ENCODE measurements at places on chromosomes 4 and X.

- DNase-seq: no peak
Observed at GRCh38 chr4:158704274-158704673, 18.9 kb downstream of the PPID start.

- no peak for DNase-seq
Observed at GRCh38 chr4:182827954-182828353, 89.2 kb downstream of the DCTD start.

DNA sequence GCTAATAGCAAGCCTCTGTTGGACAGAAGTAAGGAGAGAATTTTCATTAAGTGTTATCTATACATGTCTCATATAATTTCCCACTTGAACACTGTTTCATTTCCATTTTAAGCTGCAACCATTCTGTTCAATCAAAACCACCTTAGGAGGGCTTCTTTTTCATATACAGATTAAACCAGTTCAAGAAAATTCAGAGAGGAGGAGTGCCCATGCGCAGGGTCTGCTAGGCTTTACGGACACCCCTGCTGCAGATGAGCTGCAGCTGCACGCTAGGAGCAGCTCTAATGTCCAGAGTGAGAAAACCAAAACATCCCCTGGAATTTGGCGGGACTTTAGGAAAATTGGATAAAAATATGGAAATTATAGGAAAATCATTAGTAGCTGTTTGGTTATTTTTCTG, 541.0 kb downstream of the SPRY1 start:
- no peak for DNase-seq

DNA sequence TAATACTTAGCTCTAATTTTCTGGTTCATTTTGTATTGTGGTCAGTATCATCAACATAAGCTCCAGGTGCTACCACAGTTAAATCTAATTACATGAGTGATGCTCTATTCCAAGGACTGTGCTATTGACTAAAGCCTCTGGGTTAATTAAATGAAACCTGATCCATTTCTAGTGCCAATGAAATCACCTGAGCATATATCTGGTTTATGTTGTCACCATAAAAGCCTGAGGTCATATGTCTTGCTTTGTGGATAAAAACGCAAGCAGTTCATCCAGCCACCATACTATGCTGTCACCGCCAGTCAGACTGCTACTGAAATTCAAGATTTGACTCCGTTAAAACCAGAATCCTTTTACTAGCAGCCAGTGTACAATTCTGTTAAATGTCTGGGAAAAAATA, 64.2 kb upstream of the ZNF518B start:
- DNase-seq: no peak

DNA sequence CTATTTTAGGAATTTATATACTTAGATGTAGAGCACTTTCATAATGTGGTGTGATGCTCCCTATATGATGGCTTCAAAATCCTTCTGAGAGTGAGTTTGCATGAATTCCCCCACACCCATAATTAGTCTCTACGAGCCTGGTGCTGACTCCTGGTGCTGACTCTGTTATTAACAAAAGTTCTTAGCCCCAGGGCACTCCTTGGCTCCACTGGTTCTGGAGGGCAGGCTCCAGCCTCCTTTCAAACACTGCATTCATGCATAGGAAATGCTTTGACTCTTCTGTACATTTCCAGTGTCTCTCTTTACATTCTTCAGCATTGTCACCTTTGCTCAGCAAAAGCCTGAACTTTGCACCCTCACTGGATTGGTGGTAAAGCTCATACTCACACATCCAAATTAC, 64.0 kb downstream of the LNX1 start:
- DNase-seq: no peak

DNA sequence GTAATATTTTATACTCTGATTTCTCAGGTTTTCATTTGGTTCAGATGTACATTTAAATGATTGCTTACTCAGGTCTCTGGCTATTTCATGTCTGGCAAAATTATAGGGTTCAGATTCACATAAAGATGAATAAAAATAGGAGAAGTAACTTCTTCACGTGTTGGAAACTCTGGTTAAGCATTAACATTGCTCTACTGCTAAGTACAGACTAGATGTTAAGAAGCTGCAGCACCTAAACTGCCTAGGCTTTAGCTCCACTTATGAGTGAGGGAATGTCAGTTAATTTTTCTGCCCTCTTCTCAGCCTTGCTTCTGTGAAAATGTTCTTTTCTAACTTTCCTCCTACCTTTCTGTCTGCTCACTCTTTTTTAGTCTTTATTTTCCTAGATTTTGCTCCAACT, 361.2 kb downstream of the ARAP2 start:
- DNase-seq: no peak

DNA sequence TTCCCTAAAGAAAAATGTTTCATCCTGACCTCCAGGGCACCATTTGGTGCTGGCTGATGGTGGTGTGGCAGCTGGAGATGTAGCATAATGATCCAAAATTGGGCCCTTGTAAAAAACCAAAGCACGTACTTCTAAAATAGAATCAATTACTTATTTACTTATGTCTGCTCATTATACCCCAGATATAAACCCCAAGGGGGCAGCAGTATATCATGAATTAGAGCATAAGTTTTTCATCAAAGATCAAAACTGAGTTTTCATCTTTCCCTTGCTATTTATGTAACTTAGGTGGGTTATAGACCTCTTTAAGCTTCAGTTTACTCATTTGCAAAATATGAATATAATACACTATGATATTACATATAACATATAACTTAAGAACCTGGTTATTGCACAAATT, 241.1 kb downstream of the TACR3 start:
- DNase-seq: no peak

DNA sequence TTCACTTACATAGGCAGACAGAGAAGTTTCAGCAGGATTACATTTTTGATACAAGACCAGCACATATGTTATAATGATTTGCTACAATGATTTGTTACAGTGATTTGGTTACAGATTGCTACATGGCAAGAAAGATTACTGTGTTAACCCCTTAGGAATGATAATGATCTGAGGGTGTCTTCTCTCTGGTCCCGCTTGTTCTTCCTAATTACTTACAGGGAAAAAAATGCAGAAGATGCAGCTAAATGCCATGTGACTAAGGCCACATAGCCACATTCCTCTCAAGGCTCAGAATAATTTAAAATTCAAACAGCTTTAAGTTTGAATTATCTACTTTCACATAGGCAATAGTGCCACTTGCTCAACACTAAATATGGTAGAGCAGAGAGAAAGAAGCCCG, 9.7 kb upstream of the LAP3 start:
- DNase-seq: no peak

DNA sequence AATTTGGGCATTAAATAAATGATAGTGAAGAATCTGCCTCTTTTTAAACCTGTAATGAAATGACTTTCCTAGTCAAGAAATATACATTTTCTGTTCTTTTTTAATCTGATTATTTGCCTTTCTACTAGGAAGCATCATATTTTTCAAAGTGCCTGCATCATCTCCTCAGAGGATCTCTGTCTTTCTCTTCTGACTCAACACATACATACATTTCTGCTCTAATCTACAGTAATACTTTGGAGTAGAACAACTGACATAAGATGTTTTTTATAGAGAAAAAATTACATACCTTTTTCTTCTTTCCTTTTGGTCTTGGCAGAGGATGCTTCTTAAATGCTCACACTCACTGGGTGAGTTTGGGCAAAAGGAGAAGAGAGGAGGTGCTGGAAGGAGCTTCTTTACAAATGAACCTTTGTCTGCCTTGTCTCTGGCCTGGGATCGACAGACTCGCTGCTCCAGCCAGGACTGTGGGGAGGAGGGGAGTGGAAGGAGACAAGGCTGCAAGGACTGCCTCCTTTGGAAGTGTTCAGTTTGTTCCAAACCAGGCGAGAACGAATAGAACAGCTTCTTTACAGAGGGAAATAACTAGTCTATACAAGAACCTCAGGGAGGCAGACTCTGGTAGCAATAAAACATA, at the start of gene SCRG1:
Gene SCRG1, minus strand, starts transcription at position 338 of the 637 bp plus-strand sequence. CDS start 7,702 bp downstream, outside the sequence.
- DNase-seq: peak; percentile 62

- DNase-seq: no peak
Observed at GRCh38 chrX:26918631-26919030, 544.5 kb downstream of the PPP4R3C start.

DNA sequence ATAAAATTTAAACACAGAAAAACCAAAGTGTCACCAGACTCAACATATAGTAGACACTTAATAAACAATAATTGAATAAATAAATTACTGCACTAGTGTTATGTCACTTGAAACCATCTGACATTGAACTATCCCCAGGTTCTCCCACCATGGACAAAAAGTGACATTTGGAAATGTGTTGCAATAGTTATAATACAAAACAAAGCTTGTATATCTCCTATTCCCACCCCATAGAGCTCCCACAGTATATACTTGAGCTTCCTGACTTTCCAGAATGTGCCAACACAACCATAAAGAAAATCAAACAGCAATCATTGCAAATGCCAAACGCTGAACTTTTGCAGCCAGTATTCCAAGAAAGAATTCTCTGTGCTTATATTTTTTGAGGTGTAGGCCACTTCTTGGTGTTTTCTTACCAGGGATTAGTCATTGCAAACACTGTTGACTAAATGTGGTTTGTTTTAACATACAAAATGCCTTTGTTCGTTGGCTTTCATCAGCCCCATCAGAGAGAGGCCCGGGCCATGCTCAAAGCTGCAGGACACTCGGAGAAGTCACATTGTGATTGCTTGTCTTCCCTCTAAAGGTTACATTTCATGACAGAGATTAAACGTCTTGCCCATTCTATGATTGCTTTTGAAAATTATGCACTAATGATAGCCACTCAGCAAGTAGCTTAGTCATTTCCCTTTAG, 33.8 kb downstream of the PPARGC1A start:
- no peak for DNase-seq

- no peak for DNase-seq
Observed at GRCh38 chr4:4730249-4730648, 129.2 kb upstream of the MSX1 start.

DNA sequence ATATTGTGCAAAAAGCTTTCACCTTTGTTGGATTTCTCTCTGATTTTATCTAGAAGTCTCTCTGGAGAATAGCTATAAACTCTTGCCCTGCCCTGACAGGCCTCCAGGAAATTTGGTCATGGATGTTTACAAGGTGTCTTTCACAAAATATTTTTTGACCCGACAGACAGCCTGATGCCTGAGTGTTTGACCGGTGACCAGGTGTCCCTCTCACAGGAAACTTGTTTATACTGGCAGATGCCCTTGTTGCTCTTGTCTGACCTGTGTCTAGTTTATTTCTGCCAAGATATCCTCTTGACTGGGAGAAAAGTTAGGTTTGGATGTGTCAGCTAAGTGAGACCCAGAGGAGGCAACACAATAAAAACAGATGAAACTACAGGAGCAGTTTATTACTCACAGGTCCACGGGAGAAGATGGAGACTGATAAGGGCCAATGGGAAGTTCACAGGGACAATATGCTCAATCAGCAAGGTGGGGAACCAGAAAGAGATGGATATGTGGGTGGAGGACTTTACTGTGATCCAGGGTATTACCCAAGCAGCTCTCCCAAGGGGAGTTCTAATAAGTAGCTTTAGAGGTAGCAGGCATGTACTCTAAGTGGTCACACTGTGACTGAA, 243.3 kb downstream of the ARAP2 start:
- no peak for DNase-seq

GRCh38 chr4:166034965-166035364, 161.9 kb downstream of the TLL1 start:
- DNase-seq: no peak

GRCh38 chr4:101089168-101089567, 258.2 kb downstream of the PPP3CA start:
- DNase-seq: no peak

DNA sequence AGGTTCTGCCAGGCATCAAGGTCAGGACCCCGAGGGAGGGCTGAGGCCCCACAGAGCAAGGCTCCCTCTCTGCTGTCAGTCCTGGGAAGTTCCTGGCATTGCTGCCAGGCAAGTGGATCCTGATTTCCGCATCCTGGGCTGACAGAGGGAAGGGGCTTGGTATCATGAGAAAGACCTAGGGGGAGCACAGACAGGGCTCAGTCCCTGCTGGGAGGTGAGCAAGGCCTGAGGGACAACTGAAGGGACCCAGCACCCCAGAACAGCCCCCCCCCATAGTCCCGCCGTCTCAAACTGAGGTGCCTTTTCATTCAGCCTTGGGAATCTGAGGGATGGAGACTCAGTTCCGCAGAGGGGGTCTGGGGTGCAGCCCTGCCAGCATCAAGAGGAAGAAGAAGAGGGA, 971 bp downstream of the MAGEA11 start:
- DNase-seq: no peak

DNA sequence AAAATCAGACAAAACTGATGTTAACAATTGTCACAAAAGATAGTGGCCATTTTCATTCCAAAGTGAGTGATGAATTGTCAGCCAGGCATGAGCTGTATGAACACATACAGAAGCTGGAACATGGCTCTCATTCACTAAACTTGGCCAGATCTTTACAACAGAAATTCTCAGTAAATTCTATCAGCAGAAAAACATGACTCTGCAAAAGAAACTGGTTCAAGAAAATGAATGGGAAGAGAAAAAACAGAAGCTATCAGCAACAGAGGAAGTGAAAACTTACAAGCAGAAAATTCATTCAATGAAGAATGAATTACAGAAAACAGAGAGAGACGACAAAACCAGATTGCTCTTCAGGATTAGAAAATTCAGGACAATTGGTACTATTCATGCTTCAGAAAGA, 249.6 kb downstream of the COL25A1 start:
- no peak for DNase-seq

GRCh38 chr4:100469555-100469954, 48.3 kb downstream of the EMCN start:
- DNase-seq: no peak

DNA sequence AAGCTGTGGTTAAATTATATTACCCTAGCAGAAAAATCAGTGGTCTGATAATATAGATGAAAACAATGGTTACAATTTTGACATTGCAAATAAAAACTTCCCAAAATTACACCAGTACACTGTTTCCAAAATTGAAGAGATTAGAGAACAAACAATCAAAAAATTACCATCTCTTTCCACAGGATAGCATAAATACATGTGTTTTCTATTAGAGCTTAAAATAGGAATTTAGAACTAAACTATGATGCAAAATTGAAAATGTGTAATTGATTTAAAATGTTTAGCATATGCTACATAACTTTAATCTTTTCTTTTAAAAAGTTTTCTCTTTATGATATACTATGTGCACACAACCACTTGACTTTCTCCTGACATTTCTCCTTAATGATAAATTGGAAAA, 6.7 kb downstream of the EDNRA start:
- DNase-seq: no peak

- DNase-seq: no peak
Observed at GRCh38 chr4:1416051-1416947, 10.1 kb upstream of the NKX1-1 start.

- DNase-seq: peak; percentile 12
Observed at GRCh38 chrX:100636321-100636991, at the start of gene TSPAN6. Gene TSPAN6, minus strand, starts transcription at chrX:100636806. Its CDS starts 112 bp downstream, at chrX:100636694.

GRCh38 chrX:96721354-96721753, 36.7 kb downstream of the DIAPH2 start:
- no peak for DNase-seq

GRCh38 chrX:129510331-129510730, 13.0 kb downstream of the SMARCA1 start:
- no peak for DNase-seq

- no peak for DNase-seq
Observed at GRCh38 chr4:176436293-176436973, 116.7 kb downstream of the SPCS3 start.

Measured in hypothalamus (tissue), 51 donors.